Caco-2 (cell line): ENCODE measurements at places on chromosomes 3 and 15.

GRCh38 chr3:97662762-97663161 lies 101.8 kb upstream of the ARL6 start:
- no peaks in the 10 kb centered on the region for H3K36me3 ChIP-seq
- H3K27ac ChIP-seq: no peak overlapping the region
- H3K4me3 ChIP-seq: no peak overlapping the region
- H3K27me3 ChIP-seq: no peaks in the 10 kb centered on the region

DNA sequence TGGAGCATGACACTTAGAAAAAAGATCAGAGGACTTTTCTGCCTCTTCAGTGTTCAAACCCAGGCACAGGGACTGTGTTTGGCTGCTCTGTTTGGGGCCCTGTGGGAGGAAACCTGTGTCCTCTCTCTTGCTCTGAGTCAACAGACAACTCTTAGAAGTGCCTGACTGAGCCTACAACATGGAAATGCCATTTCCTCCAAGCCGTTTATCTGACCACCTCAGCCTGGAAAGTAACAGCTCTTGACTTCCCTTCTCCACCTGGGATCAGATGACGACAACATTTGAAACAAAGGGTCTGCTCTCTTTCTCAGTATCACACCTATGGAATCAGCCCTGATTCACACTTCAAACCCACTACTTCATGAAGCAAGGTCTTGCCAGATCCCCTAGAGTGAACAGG lies 91.3 kb upstream of the CTDSPL start:
- no peaks in the 10 kb centered on the region for H3K27me3 ChIP-seq
- no peak for DNase-seq
- no peak overlapping the region for H3K4me3 ChIP-seq
- H3K36me3 ChIP-seq: no peaks in the 10 kb centered on the region
- H3K27ac ChIP-seq: no peak overlapping the region

GRCh38 chr3:152203652-152204051 lies 65.1 kb upstream of the MBNL1 start:
- H3K36me3 ChIP-seq: no peaks in the 10 kb centered on the region
- H3K4me1 ChIP-seq: peaks cover 10% of the 10 kb centered on the region
- H3K27me3 ChIP-seq: no peaks in the 10 kb centered on the region
- no peak for DNase-seq
- no peak overlapping the region for H3K27ac ChIP-seq

DNA sequence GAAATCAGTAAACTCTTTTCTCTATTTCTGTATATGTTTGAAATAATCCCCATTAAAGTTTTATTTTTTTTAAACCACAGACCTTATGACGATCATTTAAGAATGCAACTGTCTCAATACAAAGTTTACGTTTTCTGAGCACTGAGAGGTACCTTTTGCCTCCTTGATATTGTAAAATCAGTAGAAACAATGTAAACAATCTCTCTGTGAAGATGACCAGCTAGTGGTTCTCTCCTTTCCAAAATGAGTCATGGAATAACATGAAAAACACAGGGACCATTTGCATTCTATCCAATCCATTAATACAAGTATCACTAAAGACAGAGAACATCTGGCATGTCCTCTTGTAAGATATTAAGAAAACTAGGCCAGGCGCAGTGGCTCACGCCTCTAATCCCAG lies 48.8 kb downstream of the RAD18 start:
- H3K4me3 ChIP-seq: no peak overlapping the region
- H3K27me3 ChIP-seq: no peaks in the 10 kb centered on the region
- no peaks in the 10 kb centered on the region for H3K36me3 ChIP-seq
- DNase-seq: no peak
- H3K27ac ChIP-seq: no peak overlapping the region

GRCh38 chr15:88139936-88140335 lies 116.6 kb downstream of the NTRK3 start:
- no peak overlapping the region for H3K4me3 ChIP-seq
- no peaks in the 10 kb centered on the region for H3K27me3 ChIP-seq
- DNase-seq: no peak
- H3K4me1 ChIP-seq: no peaks in the 10 kb centered on the region
- H3K36me3 ChIP-seq: no peaks in the 10 kb centered on the region
- no peak overlapping the region for H3K27ac ChIP-seq

DNA sequence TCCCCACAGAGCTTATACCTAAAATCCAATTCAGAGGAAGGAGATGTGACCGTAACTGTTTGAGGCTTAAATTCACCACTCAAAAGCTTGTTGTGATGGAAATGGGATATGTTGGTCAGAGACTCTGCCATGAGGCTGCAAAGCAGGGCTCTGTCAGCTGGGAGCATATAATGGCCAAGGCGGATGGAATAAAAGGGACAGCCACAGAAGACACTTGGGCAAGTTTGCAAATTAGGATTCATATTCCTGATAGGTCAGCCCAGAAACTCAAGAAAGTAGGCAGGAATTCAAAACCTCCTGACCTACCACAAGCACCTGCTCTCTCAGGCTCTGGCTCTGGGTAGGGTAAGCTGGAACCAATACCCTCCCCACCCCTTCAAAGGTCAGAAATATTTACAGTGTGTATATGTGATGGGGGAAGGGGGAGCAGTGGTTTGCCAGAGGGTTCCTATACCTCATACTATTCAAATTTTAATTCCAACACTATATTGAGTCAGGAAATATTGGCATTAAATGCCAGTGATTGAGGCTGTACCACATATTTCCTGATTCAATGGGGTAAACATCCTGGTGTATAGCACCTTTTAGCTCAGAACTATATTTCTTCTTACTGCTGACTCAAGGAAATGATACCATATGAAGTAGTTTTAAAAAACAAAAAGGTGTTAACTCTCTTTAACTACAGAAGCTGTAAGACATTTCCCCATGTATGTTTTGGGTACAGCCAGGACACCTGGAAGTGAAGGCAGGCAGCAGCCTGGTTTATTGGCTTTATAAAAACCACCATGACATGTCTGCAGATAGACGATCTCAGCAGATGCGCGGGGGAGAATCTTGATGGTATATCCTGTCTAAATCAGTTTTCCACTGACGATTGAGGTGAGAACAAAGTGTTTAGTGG lies 19.2 kb downstream of the FYCO1 start:
- no peaks in the 10 kb centered on the region; the same call in none of the 2 replicates for H3K36me3 ChIP-seq
- no peaks in the 10 kb centered on the region for H3K4me1 ChIP-seq
- H3K27me3 ChIP-seq: no peaks in the 10 kb centered on the region
- H3K4me3 ChIP-seq: no peak overlapping the region
- H3K27ac ChIP-seq: no peak overlapping the region

GRCh38 chr15:68717951-68718350 lies 102.7 kb downstream of the ANP32A start:
- H3K4me3 ChIP-seq: no peak overlapping the region
- no peak overlapping the region for H3K27ac ChIP-seq
- DNase-seq: no peak
- no peaks in the 10 kb centered on the region for H3K36me3 ChIP-seq
- H3K4me1 ChIP-seq: no peaks in the 10 kb centered on the region

DNA sequence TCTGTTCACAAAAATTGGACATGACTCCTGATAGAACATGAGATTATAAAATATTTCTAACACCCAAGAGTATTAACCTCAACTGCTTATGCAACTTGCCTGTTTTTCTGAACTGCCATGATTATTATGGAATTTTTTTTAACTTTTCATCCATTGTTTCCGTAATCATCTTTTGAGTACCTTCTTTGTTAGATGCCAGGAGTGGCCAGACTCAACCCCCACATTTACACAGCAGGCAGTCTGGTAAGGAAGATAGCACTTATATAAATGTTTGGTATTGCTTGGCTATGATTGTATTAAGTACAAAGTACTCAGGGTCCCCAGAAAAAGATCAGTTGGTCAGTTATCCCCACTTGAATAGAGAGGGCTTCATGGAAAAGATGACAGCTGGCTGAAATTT lies 74.3 kb downstream of the CRYBG3 start:
- H3K4me3 ChIP-seq: no peak overlapping the region
- H3K27ac ChIP-seq: no peak overlapping the region
- H3K27me3 ChIP-seq: no peaks in the 10 kb centered on the region
- no peaks in the 10 kb centered on the region for H3K4me1 ChIP-seq
- no peak for DNase-seq
